Dorsolateral prefrontal cortex (tissue), 122 donors: ENCODE measurements at places on chromosomes 16 and 17.
A peak's percentile ranks its signal among the peaks of the same experiment; 100 is the strongest.

GRCh38 chr17:76867578-76868175, 527 bp upstream of the MGAT5B start:
- DNase-seq = peak; percentile 60

GRCh38 chr16:30095166-30096078, 591 bp downstream of the YPEL3 start:
- no peak for DNase-seq

DNA sequence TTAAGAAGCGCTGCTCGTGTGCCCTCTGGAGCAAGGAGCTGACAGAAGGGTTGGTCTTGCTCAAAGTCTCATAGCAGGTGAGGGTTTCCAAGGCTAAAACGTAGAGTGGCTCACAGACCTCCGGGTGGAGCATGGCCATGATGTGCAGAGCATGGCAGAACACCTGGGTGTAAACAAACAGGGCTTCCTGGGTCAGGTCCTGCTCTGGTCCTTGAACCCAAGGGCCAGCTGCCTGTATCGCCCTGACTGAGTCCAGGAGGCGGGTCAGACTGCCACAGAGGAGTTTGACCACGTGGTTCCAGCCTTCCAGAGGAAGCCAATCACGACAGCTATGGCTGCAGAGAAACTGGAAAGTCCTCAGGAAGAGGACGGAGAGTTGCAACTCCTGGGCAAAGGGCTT, 7.1 kb downstream of the GEMIN4 start:
- no peak for DNase-seq

DNA sequence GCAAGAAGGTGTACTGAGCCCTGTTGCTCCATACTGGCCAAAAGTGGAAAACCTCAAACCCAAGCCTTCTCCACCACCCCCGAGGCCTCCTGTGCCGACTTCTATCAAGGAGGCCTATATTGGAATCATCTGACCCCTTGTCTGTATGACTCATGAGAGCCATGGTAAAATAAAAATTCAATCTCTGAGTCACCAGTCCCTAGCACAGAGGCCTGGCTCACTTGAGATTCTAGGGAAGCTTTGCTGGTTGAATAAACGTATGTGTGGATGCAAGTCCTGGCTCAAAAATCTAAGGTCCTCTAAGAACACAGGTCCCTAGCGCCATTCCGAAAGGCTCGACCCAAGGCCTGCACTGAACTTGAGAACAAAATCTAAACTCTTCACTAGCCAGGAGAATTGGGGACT, 15.0 kb downstream of the NSMCE1 start:
- DNase-seq = no peak

GRCh38 chr16:85637808-85638647, 24.9 kb downstream of the GSE1 start:
- no peak for DNase-seq

GRCh38 chr17:32240750-32241149, 24.9 kb upstream of the RHBDL3 start:
- no peak for DNase-seq

GRCh38 chr16:66617728-66618127, 13.2 kb downstream of the CMTM3 start:
- no peak for DNase-seq

DNA sequence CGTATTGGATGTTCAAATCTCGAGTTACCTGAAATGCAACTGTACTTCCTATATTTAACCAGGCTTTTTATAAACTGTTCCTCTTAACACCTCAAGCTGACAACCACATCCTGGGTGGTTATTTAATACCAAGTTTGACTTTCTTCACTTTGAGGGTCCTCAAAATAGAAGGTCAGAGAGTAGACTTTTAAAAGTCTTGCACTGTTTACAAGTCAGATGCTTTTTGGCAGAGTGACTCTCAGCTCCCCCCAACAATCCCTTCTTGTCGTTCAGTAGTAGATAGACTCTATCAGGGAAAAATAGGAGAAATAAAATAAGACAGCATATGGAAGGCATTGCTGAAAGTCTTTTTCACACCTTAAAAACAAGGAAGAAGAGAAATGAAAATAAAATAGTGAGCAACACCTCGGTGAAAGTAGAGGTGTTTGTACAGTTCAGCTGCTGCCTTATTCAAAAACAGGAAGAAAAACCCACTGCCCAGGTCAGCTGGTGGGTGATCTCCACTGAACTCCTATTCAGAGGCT, 650.4 kb downstream of the WWOX start:
- no peak for DNase-seq

- DNase-seq = no peak
Observed at GRCh38 chr16:28520672-28521071, 14.0 kb upstream of the IL27 start.

- no peak for DNase-seq
Observed at GRCh38 chr17:57860414-57860999, 10.7 kb upstream of the MRPS23 start.

DNA sequence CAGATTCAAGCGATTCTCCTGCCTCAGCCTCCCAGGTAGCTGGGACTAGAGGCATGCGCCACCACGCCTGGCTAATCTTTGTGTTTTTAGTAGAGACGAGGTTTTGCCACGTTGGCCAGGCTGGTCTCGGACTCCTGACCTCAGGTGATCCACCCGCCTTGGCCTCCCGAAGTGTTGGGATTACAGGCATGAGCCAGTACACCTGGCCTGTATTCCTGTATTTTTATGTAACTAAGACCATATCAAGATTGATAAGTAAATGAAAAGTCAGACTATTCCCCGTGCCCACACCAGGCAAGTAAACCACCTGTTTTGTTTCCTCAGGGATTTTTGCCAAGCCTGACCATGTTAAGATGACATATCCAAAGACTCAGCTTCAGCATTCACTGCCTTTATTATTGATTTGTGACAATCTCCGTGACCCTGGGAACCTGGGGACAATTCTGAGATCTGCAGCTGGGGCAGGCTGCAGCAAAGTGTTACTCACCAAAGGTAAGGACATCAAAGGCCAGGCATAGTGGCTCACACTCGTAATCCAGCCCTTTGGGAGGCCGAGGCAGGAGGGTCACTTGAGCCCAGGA, 5.6 kb downstream of the MRM3 start:
- no peak for DNase-seq

GRCh38 chr17:42285346-42286050, 2.8 kb upstream of the STAT5A start:
- DNase-seq = no peak

DNA sequence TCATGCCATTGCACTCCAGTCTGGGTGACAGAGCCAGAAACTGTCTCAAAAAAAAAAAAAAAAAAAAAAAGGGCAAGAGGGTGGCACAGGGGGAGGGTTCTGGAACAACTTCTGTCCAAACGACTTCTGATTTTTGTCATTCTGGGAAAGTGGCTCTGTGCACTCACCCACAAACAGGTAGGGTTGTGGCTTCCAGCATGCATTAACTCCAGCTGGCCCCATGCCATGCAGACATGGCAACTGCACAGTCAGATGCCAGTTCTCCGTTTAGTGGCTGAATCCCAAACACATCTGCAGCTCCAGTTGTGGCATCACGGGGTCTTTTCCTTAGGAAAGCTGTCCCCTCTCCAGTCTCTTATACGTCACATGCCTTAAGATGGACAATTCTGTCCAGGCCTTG, 30.3 kb downstream of the B4GALNT2 start:
- no peak for DNase-seq

- no peak for DNase-seq
Observed at GRCh38 chr17:37502009-37502936, 12.6 kb downstream of the DUSP14 start.

GRCh38 chr17:66379544-66379943, 77.1 kb downstream of the PRKCA start:
- DNase-seq = no peak

- DNase-seq = no peak
Observed at GRCh38 chr17:7039832-7040231, 4.0 kb downstream of the SLC16A13 start.

DNA sequence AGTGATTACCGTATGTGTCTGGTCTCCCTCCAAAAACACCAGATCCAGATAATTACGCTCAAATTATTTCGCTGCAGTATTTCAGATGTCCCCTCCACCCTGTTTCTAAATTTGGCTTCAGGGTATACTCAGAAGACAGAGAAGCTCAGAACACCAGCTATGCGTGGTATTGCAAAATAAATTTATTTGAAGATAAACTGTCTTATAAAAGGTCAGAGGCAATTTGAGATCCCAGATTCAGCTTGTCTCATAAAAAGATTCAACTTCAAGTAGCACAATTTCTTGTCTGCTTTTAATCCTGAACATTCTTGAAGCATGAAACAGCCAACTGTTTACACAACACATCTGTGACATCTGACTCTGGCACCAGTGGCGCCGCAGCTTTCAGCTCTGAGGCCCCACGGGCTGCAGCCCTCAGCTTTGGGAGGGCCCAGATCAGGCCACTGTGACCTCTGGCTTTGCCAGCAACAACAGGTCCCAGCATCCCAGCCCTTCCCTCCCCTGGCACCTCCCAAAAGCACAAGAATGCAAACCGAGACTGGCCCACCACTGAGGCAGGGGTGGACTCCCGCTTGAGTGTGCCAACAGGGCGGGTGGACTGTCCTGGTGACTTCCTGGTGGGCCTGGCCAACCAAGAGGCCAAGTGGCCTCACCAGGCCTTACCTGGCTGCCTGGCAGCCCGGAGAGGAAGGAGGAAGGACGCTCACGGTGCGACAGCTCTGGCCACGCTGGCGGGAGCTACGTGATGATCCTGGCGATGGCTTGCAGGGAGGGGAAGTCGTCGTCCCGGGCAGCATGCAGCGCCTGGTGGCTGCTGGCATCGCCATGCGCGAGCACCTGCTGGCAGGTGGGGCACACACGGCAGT, 8.0 kb downstream of the SYNGR3 start:
- DNase-seq = no peak

GRCh38 chr17:79842136-79842655, 3.0 kb upstream of the CBX4 start:
- DNase-seq = no peak

GRCh38 chr17:63439687-63440086, 6.4 kb downstream of the CYB561 start:
- no peak for DNase-seq

DNA sequence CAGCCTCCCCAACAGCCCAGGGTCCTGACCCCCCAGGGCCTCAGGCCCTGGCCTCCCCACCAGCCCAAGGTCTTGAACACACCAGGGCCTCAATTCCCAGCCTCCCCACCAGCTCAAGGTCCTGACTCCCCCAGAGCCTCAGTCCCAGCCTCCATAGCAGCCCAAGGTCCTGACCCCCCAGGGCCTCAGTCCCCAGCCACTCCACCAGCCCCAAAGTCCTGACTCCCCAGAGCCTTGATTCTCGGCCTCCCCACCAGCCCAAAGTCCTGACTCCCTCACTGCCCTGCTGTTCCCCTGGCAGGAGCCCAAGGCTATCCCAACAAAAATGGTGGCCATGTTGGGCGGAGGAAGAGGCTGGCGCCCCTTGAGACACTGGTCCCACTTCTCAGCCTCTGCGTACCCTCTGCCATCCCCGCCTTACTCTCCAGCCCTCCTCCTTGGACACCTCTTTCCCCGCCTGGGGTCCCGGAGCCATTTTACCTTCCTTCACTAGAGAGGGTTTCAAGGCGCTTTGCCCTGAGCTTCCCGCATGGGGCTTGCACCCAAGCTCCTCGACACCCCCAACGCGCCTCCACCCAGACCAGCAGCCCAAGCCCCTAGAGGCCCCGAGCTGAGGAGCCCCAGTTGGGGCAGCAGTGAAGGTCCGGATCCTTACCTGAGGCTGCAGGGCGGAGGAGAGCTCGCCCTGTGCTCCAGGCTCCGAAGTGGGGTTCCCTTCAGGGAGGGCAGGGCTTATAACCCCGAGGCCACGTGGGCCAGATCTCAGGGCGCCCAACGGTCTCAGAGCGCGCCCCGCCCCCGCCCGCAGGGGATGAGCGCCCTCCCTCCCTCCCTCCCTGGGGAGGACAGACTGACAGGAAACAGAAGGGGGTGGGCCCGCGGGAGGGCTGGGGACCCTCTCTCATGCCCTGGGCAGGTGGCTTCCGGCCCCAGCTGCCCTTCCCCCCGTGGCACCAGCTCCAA, 3.5 kb upstream of the TSPOAP1 start:
- no peak for DNase-seq

DNA sequence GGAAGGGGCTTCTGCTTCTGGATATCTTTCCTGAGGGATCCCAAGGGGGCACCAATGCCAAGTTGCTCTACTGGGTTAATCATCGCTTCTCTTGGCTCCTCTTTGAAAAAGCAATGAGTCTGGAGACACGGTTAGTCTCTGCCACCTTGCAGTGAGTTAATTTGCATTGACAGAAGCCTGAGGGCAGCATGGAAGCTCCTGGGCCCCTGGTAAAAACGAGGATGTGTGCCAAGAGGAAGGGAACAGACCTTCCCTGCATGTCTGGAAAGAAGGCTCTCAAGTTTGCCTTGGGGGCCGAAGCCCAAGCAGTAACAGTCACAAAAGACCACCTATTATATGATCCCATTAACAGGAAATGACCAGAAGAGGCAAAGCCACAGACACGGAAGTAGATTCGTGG, 86.7 kb downstream of the IRX5 start:
- no peak for DNase-seq

DNA sequence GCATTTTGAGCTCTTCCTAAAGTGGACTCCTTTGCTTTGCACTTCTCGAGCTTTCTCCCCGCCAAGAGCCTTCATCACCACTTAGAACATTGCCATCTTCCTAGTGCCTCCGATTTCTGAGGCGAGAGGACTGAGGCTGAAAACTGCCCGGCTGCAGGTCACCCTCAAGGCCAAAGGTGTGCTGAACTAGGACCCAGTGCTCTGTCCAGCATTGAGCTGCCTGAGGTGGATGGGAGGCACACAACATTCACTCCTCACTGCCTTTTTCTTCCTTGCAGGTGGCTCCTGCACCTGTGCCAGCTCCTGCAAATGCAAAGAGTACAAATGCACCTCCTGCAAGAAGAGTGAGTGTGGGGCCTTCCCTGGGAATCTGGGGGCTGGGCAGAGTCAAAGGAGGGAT, 5.4 kb downstream of the MT1A start:
- DNase-seq = no peak

DNA sequence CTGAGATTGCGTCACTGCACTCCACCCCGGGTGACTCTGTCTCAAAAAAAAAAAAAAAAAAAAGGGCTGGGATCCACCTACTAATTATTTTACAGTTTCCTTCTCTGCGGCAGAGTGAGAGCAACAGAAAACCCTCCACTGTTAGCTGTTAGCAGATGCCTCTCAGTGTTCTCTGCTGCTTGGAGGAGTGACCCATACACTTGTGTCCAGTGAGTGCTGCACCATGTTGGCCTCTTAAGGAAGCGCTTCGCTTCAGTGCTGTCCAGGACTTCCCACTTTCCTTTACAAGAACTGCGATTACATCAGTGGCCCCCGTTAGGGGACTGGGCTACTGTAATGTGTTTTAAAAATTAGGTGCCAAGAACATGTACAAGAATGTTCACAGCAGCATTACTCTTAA, 18.4 kb upstream of the CLEC18B start:
- no peak for DNase-seq

DNA sequence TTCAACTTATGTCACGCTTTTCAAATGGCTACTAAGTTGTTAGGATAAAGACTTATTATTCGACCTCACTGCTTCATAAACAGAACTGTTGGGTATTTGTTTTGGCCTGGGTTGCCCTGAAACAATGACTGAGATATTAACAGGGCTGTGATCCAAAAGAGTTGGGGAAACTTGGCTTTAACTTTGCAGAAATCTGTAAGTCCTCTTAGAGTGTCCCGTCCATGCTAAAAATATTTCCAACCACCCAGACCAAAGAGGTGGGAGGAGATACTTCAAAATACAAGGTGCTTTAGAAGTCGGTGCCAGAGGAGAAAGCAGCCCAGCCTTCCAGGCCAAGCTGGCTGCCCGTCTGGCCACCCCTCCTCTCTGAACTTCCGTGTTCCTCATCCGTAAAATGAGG, 16.1 kb upstream of the SPATA32 start:
- DNase-seq = no peak
